Activated CD4-positive, alpha-beta T cell treated with anti-CD3 and anti-CD28 coated beads, Interleukin-2, amount 10 ng/mL, durations not matched to agents 7 days and 5 days (primary cell): ENCODE measurements at places on chromosomes 16 and 17. TPM values are rescaled to one million over a fixed set of nuclear protein-coding genes. Genes with fewer than 3 reads are reported as not detected.

DNA sequence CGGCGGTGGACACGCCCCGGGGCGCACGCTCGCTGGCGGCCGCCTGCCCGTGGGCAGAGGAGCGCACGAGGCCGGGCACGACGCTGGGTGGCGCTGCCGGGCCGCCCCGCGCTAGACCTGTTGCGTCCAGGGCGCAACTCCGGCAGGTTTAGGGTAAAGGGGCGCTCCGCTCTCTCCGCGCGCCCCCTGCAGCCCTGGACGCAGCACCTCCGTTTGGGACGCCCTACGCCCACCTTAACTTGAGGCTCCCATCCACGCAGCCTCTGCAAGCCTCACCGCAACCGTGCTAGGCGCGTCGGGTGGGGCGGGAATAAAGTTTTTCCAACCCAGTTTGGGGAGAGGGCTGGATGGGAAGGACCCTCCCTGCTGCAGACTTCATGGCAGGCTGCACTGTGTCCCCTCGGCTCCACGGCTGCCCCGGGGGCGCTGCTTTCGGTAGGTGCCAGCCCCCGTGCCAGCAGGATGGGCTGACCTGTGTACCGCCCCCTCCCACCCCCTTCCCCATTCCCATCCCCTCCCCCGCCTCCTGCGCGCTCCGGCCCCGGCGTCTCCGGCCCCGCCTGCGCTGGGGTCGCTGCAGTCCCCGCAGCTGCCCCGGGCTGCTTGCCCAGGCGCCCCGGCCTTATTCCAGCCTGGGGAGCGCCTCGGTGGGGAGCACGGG, at the start of gene SYT17:
Gene SYT17 (plus strand): TSS at position 531 of the 661 bp plus-strand sequence. CDS start 407 bp downstream, outside the sequence.
- DNase-seq: peak; percentile 14

DNA sequence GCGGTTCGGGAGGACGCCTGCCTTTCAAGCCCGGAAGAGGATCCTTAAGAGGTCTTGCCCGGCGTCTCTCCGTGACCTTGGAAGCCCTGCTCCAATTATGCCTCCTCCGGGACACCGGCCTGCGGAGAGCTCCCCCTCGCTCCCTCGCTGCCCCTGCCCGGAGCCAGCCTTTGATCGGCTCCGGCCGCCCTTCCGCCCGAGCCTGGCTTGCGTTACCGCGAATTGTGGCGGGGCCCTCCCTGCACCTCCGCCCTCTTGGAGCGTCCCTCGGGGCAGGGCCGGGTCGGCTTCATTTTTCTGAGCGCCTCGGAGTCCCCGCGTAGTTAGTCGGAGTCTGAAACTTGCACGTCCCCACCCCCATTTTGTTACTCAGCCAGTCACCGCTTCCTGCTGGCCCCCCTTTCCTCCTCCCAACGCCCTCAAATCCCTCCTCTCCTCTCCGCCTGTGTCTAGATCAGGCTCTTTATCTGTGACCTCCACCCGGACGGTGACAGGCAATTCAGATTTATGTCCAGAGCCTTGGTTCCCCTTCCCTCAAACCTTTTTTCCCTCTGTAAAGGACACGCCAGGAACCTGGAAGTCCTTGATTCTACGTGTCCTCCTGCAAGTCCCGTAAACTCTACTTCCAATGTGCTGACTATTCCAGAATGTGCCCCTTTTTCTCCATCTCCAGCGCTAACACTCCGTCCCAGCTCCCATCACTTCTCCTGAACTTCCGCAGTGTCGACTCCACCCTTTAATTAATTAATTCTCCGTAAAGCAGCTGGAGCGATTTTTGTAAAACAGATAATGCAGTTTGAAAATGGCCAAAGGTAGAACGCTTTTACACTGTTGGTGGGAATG, 569 bp upstream of the RABEP2 start:
- DNase-seq: peak; percentile 87

GRCh38 chr16:72886346-72886974, 161.5 kb downstream of the ZFHX3 start:
- no peak for DNase-seq

ARSG gene
- total RNA-seq: 13.8 TPM

DRC3 gene
- not detected for total RNA-seq
